AG20443 (cell line): ENCODE measurements at places on chromosomes 12 and 14.
A peak's percentile ranks its signal among the peaks of the same experiment; 100 is the strongest.

GRCh38 chr14:75417674-75418073, 10.1 kb upstream of the JDP2 start:
- DNase-seq, result peak; percentile 80

DNA sequence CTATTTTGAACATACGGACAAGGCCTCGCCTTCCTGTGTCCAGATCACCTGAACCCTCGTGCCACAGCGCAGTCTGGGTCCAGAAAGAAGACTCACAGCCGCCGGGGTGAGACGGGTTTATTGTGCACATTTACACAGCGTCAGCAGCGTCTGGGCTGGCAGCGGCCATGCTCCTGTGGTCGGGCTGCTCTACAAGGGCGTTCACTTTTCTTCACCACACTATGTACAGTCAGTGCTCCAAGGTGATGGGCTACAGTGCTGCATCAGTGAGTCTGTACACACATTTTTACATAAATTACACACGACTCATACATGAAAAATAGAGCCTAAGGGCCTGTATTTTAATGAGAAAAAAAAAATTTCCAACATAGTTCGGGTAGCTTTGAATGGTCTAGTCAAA, 18.0 kb downstream of the ZFYVE21 start:
- DNase-seq, result no peak

GRCh38 chr12:72673853-72674252, 401.7 kb downstream of the TRHDE start:
- no peak for DNase-seq

DNA sequence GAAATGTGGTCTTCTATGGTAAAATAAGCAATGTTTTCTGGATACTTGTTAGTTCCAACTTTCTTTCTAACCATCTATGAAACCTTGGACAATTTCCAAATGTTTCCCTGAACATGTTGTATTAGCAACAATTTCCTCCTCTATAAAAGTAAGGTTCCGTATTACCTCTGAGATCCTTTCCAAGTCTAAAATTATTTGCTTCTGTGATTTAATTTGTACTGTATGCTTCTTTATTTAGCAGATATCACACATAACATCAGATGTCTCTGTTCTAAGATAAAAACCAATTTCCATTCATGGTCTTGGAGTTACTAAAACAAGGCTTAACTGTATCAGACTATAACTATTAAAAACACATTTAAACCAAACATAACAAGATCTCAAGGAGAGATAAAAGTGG, 177.2 kb downstream of the FOXA1 start:
- DNase-seq, result no peak

DNA sequence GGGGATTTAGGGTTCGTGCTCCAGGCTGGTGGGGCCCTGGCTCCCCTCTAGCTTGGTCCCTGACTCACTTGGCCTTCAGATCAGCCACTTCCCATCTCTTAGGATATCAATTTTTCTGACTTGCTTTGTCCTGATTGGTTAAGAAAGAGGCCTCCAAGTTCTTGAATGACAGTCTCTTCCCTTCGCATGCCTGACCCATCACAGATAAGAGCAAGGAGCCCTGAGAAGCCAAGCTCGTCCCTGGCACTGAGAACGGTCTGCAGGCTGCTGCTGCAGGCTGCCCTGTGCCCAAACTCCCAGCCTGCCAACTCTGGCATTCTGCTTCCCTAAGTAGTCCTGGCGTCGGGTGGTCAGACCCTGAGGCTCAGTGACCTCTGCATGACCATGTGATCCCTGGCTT, 794 bp upstream of the LRTM2 start:
- DNase-seq, result no peak
